ENCODE measurements at places on chromosomes 12 and 14.

- no peak for DNase-seq
These were observed 13.2 kb upstream of the SERPINA10 start for GRCh38 chr14:94306047-94306978.

- DNase-seq = no peak
These were observed 15.2 kb upstream of the ACTR6 start for GRCh38 chr12:100185361-100185894.

DNA sequence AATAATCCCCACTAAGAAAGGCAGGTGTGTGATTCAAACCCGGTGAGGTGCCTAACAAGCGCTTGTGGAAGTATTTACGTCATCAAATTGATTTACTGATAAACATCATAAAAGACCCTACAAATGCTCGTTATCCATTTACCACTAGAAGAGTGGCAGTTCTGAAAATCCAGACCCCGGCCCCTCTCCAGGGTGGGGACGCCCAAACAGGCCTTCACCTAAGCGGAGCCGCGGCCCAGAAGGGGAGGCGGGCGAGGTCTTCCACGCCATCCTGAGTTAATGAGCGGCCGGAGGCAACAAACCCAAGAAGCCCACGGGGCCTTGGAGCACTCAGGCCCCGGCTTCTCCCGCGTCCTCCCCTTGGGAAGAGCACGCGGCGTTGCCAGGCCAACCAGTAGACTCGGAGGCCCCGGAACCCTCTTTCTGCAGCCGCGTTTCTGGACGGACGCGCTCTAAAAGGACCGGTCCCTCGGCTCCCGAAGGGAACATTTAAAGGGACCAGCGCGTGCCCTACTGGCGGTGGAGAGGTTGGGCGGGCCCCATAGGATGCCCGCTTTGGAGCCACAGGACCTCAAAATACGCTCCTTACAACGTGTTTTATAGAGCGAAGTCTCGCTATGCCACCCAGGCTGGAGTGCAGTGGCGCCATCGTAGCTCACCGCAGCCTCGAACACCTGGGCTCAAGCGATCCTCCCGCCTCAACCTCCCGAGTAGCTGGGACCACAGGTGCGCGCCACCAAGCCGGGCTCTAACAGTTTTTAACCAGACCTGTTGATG is 3.5 kb downstream of the PTPN21 start:
- peak; percentile 87 for DNase-seq

GRCh38 chr12:108270035-108270848 is 68.9 kb downstream of the CMKLR1 start:
- DNase-seq = no peak

- no peak for DNase-seq
These were observed 345.7 kb upstream of the SFSWAP start for GRCh38 chr12:131364903-131365820.

- no peak for DNase-seq
These were observed 54.2 kb upstream of the CERS5 start for GRCh38 chr12:50221228-50222008.

DNA sequence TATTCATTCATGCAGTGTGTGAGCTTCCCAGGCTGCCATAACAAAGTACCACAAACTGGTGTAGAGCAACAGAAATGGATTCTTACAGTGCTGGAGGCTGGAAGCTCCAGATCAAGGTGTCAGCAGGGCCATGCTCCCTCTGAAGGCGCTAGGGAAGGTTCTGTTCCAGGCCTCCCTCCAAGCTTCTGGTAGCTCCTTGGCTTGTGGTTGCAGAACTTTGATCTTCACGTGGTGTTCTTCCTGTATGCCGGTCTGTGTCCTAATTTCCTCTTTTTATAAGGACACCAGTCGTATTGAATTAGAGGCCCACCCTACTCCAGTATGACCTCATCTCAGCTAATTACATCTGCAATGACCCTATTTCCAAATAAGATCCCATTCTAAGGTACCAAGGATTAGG is 3.1 kb downstream of the OTUB2 start:
- DNase-seq = no peak

DNA sequence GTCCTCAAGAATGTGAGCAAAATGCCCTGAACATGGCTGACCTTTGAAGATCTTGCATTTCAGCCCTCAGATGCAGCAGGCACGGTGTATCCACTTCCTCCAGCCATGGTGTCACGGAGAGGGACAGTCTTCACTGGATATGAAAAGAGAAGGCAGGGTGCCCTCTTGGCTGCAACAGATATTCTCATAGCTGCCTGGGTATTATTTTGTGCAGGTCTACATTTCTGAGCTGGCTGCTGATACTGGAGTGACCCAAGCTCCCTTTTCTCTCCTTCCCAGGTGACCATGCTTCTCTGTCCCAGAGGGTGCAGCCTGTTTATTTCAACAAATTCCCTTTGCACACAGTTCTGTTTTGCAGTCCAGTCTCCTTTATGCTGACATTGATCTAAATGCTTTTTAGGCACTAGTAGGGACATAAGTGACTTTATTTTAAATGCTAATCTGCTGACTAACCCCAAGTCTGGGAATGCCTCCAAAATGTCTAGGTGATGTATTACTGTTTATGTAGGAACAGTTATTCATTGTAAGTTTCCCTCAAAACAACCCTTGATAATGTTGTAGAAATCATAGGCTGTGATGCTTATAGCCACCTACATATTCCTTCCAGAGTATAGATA is 17.4 kb upstream of the PYGL start:
- no peak for DNase-seq

GRCh38 chr14:96001866-96002497 is 37.2 kb upstream of the C14orf132 start:
- no peak for DNase-seq

DNA sequence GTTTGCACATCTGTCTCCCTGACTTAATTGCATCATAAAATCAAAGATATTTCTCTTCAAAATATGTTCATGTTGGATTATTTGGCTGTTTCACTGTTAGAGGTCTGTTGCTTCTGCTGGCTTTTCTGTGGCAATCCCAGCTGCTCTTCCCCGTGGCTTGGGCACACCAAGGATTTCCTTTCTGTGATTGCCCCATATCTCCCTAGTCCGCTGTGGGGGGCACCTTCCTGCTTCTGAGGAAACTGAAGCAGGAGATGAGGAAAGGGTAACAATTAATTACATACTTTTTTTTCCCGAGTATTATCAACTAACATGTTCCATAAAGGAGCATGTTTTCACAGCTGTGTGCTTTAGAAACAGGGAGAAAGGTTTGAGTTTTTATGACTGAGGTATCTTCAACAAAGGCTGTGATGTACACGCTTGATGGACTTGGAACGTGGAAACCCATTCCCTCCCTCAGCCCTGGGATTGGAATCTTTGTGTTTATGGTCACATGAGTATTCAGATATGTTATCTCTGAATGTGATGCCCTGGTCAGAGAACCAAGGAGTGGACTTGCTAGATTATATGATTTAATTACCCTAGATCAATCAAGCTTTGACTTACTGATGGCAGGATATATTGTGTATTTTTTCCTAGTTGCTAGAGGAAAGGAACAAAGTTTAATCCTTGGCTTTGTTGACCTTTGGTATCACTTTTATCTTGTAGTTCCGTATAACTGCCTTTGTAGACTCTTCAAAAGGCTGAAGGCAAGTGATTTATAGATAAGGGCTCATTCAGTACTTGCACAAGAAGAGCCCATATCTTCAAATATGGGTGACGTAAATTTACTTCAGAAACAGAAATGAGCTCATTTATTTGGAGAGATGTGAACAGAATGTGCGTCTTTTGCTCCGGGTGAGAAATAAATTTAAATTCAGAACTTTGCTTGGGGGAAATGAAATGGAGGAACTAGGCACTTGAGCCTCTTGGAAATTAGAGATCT is 46.7 kb downstream of the BORCS5 start:
- no peak for DNase-seq

DNA sequence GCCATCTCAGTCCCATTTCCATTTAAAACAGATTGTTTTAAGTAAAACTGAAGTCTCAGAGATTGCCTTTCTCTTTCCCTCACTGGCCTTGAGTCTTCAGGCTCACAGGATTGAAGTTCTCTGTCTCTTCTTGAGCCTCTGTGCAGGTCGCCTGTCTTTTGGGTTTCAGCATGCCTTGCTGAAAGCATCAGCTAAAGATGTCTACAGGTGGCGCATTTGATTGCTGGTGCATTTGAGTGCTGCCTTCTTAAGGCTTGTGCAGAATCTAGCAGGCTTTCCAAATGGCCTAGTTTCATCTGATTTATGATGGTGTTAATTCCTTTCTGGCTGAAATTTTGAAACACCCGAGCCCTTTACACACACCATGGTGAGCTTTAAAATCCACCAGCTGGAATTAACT is 1062.2 kb upstream of the FBXO33 start:
- DNase-seq = no peak

GRCh38 chr14:52850451-52850909 is 59.1 kb upstream of the GNPNAT1 start:
- DNase-seq = no peak

DNA sequence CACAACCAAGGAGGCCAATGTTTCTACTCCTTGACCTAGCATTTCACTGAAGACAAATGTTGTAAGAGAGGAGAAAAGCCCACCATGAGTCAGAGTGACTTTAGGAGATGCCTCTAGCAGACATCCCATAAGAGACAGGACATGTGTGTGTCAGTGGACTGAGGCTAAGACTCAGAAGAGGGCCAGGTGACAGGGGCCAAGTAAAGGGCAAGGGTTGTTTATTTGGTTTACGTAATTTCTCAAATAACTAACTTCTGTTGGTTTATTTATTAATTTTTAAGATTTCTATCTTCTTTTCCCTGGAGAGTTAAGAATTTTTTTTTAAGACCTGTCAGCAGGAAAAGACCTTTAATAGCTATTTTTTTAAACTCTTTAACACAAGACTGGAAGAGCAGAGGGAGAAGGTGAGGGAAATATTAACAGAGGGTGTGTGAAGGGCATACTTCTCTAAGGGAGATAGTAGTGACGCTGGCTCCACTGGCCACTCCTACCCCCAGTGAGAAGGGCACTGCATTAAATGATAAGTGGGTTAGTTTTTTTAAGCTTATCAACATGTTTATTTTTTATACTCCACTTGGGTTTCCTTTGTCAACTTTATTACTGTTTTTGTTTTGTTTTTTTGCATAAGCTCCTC is 3.4 kb downstream of the PNP start:
- no peak for DNase-seq

GRCh38 chr12:118282767-118283166 is 89.9 kb downstream of the TAOK3 start:
- no peak for DNase-seq

GRCh38 chr12:49059045-49059298 is 1.6 kb downstream of the KMT2D start:
- DNase-seq = no peak

DNA sequence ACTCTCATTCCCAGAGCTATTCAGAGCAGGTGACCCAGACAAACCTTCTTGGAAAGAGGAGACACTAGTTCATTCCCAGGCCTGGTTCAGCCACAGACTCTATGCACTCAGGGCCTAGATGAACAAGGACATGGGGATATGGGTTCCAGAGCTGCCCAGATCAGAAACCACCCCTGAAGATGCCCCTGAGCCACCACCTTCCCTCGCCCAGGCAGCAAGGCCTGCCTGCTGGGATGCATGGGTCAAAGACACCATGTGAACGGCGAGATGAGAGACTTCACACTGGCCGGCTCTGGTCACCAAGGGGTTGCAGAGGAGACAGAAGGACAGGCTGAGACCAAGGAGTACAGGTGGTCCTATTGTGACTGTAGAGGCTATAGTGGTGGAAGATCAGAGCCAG is 4.1 kb downstream of the SERPINA12 start:
- DNase-seq = no peak

GRCh38 chr14:58193542-58193941 is 6.4 kb upstream of the ACTR10 start:
- no peak for DNase-seq

- DNase-seq = no peak
These were observed 23.8 kb upstream of the DHRS2 start for GRCh38 chr14:23612354-23612732.

GRCh38 chr14:101950516-101951215 is 13.7 kb upstream of the DYNC1H1 start:
- DNase-seq = no peak

GRCh38 chr12:108340037-108340436 is 926 bp upstream of the CMKLR1 start:
- DNase-seq = no peak

GRCh38 chr12:120158351-120158750 is 36.2 kb downstream of the GCN1 start:
- no peak for DNase-seq

GRCh38 chr12:57896434-57897201 is 44.7 kb upstream of the ATP23 start:
- peak; percentile 73 for DNase-seq

- peak; percentile 31 for DNase-seq
These were observed 902 bp downstream of the EML5 start for GRCh38 chr14:88791629-88792472.

DNA sequence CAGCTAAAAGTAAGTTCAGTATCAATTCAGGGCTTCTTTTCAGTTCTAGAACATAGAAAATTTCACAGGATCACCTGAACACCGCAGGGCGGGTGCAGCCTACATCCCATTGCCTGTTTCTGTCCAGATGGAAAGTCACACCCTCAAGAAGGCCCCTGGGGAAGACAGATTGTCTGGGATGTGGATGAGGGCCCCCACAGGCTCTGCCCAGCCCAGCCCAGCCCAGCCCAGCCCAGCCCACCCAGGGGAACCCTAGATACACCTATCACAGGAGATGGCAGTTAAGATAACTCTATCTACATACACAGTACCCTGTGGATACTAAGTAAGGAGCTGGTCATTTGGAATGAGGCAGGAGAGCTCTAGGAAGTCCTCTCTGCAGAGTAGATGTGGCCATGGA is 68.4 kb downstream of the DPF3 start:
- no peak for DNase-seq

- DNase-seq = no peak
These were observed 153.7 kb upstream of the PZP start for GRCh38 chr12:9361879-9362326.

- no peak for DNase-seq
These were observed 142.5 kb downstream of the SMOC1 start for GRCh38 chr14:70021548-70022220.

GRCh38 chr12:3671330-3672112 is 81.4 kb downstream of the CRACR2A start:
- no peak for DNase-seq

DNA sequence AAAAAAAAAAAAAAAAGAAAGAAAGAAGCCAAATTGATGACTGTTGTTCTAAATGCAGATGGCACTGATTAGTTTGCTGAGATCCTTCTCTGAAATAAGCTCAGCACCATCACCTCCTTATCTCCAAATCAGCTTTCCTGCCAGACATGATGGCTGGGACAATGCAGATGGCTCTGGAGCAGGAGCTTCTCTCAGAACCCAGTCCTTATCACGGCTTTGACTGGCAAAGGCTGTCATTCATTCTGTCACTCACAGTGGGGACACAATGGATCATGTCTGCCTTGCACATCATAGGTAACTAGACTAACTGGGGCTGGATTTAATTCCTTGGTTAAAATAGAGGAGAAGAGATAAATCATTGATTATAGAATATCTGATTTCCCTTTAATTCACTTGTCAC is 146.3 kb downstream of the PDZRN4 start:
- no peak for DNase-seq

Data from putamen (tissue), 1 donor.